ENCODE measurements at places on chromosomes 13 and 19. TPM values are rescaled to one million over a fixed set of nuclear protein-coding genes. Genes with fewer than 3 reads are reported as not detected.

The IGSF23 gene
- total RNA-seq = 0.19 TPM

The DLL3 gene
- total RNA-seq = 9.6 TPM

The TMEM259 gene
- total RNA-seq = 128 TPM

The RDH8 gene
- 0.24 TPM for total RNA-seq

The ANKRD24 gene
- total RNA-seq = 0.34 TPM

The NLRP5 gene
- total RNA-seq = 0.07 TPM

The ELSPBP1 gene
- not detected for total RNA-seq

The CRX gene
- not detected for total RNA-seq

The APOC4 gene
- total RNA-seq = not detected

The PRKD2 gene
- 31.6 TPM for total RNA-seq

The SUGT1 gene
- total RNA-seq = 42.2 TPM

The C19orf38 gene
- total RNA-seq = 0.18 TPM

The C1QTNF9B gene
- not detected for total RNA-seq

The UBE2L5 gene
- total RNA-seq = not detected

The VSTM2B gene
- 0.09 TPM for total RNA-seq

The SIAH3 gene
- not detected for total RNA-seq

The SLC44A2 gene
- total RNA-seq = 6.8 TPM

The IGFL3 gene
- not detected for total RNA-seq

The CEACAM8 gene
- not detected for total RNA-seq

The CRB3 gene
- 3.5 TPM for total RNA-seq

The OR7A5 gene
- total RNA-seq = not detected

The KIR3DL1 gene
- total RNA-seq = not detected

The FLT1 gene
- 0.02 TPM for total RNA-seq

The SLAIN1 gene
- total RNA-seq = 0.71 TPM

The PCDH9 gene
- total RNA-seq = 7.5 TPM

The IQCN gene
- total RNA-seq = 1.1 TPM

The EBI3 gene
- total RNA-seq = 5.0 TPM

The KCNJ14 gene
- 1.1 TPM for total RNA-seq

The ZNF99 gene
- not detected for total RNA-seq

Data from A549 treated with dexamethasone at 1 μM for 4 hours (cell line).